ENCODE measurements at places on chromosomes 4 and X.

GRCh38 chr4:181143250-181143854 is 1099.8 kb upstream of the TENM3 start:
- DNase-seq = peak; percentile 79

DNA sequence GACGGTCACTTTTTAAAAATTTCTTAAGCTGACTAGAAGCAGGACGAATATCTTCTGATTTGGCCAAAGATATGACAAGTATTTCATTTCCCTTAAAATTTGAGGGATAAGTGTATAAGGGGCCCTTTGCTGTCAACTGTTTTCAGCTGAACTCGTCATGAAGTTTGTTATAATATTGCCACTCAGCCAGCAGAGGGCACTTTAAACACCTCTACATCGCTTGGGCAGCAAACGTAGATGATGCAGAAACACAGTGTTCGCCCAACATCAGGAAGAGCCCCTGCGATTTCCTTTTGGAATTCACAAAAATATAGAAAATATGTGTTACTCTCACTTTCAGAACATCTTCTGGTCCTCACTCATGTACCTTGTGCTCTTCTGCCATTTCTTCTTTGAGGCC is 435.7 kb upstream of the FMR1 start:
- DNase-seq = no peak

GRCh38 chrX:68826113-68826980 is 2.5 kb upstream of the EFNB1 start:
- DNase-seq = no peak

- DNase-seq = no peak
Measured at GRCh38 chrX:68751372-68751771, 77.4 kb upstream of the EFNB1 start.

- no peak for DNase-seq
Measured at GRCh38 chrX:37060999-37061398, 52.8 kb downstream of the FAM47C start.

DNA sequence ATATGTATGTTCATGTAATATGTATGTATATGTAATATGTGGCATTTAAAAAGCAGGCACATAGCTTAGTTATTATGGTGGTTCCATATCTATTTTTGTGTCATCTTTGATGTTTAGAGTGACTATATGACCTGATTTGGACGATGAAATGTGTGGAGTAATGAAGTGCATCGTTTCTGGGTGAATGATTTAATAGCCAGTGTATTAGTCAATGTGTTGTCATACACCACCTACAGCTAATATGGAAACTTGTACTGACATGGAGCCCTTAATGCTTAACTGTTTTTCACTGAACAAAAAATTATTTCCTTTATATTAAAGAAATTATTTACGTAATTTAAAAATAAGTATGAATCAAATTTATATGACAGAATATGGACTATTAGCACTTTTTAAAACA is 292.3 kb upstream of the FSTL5 start:
- no peak for DNase-seq

GRCh38 chr4:7055111-7055989 is 12.2 kb downstream of the TADA2B start:
- no peak for DNase-seq
